T-helper 22 cell (primary cell): ENCODE measurements at places on chromosomes 3 and 15.
A peak's percentile ranks its signal among the peaks of the same experiment; 100 is the strongest.

- no peak for DNase-seq
Measured at GRCh38 chr3:186953011-186953487, 22.7 kb downstream of the ST6GAL1 start.

DNA sequence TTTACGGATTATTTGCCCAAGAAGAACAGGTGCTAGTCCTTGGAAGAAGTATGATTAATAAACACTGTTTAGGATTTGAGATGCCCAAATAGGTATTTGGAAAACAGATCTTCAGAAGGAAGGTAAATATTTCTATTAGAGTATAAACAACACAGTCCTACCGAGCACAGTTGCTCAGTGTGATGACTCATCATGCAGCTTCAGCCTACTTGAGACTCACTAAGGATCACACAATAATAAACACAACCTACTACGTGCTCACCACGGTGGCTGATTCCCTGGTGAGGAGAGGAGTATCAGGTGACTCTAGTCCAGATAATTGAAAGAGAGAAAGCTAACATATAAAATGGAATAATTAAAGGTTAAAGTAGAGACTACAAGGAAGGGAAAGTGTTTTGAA, 72.0 kb downstream of the PDZRN3 start:
- DNase-seq: no peak

DNA sequence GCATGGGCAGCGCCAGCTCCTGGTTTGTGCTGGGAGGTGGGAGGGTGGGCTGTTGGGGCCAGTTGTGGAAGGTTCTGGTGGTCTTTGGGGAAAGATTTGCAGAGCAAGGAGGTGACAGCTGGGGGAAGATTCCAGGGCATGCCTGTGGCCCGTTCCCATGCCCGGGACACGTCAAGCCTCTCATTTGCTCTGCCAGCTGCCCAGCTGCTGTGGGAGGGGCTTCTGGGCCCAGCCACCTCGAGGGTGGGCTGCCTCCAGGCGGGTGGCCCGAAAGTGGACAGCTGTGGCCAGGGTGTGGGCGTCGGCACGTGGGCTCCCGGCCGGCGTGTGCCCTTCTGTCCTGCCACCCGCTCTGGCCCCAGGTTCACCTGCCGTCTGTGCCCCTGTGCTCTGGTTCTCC, 17.2 kb downstream of the PLXNA1 start:
- no peak for DNase-seq

DNA sequence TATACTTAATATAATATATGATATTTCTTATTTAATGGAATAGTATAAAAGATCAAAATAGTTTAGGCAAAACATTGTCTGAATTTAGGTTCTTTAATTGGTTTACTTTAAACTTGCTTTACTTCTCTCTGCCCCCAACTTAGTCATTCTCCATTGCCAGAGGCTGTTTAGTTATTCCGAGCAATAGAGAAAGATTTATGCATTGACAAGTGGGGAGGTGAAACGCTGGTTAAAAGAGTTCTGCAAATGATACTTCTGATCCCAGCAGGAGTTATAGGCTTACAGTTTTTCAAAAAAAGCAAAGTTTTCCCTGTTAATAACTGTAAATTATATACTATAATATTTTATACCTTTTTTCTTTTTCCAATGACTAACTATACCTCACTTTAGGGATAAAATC, 145.4 kb downstream of the EPHA3 start:
- no peak for DNase-seq

- peak; percentile 30 for DNase-seq
Measured at GRCh38 chr15:43749690-43750345, 3.6 kb downstream of the PDIA3 start.

GRCh38 chr15:52349052-52349700, 53.6 kb upstream of the MYO5C start:
- DNase-seq: no peak

- DNase-seq: no peak
Measured at GRCh38 chr3:134318166-134318565, 56.1 kb downstream of the AMOTL2 start.

DNA sequence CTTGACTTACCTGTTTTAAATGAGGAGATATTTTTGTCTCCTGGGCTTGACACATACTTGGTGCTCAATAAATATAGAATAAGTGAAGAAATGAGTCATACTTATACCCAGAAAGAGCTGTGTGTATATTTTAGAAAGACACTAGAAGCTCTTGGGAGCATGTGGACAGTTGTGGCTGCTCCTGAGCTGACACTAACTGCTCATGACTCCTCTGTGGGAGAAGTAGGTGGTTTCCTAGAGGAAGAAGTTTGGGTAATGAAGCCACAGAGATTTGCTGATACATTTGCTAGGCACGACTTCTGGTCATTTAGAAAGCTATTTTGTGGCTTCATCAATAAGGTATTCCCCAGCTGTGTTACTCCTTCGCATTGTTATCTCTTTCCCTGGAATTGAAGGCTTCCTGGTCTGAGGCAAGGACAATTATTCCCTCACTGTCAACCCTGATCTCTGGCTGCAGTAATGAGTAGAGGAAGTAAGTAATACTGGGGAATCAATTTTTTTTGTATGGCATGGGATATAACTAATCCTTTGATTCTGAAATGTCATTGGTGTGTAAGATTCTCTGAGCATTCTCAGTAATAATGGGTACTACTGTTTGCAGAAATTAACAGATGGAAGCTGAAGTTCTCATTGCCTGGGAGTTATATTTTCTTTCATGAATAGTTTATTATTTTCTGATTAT, 79.6 kb upstream of the DCBLD2 start:
- DNase-seq: no peak

DNA sequence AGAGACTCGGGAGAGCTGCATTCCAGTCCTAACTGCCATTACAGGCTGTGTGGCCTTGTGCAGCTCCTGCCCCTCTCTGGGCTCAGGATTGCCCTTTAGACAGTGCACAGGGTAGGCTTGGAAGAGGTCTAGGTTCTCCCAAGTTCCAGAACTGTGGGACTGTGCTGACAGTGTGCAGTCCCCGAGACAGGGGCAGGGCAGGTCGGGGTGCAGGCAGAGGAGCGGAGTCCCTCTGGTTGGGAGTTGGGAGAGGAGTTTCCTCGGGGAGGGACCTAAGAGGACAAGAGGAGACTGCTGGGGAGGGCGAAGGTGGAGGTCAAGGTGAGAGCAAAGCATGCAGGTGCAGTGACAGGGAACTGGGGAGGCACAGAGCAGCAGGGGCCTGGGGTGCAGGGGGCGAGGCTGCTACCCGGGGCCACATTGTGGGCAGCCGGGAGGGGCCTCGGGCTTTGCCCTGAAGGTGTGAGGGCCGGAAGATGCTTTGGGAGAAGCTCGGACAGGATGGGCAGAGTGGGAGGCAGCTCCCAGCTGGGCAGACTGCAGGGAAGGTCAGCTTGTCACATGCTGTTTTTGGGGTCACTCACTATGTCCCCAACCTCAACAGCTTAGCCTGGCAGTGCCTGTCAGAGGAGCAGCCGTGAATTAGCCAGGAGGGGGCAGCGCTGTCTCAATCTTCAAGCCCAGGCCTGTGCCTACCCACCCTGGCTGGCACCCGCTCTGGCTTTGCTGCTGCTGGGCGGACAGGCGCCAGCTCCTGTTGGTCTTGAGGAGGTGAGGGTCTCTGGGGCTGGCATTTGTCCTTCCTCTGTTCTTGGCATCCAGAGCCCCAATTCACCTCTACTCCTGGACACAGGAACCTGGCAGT, 15.4 kb upstream of the CSPG4 start:
- peak; percentile 42 for DNase-seq

DNA sequence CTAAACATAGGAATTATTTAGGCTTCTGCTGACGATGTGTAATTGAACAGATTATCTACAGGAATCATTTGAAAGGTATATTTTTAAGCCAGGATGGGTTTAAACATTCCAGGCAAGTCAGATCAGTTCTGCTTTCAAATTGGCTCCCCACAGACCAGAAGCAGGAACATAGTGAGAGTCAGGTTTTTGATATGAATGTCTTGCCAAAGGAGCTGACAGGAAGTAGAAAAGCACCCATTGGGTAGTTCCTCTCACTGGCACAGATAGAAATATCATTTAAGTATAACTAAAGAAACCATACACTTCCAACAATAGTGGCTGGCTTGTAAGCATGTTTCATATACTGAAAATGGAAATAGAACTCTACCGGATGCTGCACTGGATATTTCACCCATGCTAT, 95.2 kb downstream of the CLDN1 start:
- DNase-seq: no peak

DNA sequence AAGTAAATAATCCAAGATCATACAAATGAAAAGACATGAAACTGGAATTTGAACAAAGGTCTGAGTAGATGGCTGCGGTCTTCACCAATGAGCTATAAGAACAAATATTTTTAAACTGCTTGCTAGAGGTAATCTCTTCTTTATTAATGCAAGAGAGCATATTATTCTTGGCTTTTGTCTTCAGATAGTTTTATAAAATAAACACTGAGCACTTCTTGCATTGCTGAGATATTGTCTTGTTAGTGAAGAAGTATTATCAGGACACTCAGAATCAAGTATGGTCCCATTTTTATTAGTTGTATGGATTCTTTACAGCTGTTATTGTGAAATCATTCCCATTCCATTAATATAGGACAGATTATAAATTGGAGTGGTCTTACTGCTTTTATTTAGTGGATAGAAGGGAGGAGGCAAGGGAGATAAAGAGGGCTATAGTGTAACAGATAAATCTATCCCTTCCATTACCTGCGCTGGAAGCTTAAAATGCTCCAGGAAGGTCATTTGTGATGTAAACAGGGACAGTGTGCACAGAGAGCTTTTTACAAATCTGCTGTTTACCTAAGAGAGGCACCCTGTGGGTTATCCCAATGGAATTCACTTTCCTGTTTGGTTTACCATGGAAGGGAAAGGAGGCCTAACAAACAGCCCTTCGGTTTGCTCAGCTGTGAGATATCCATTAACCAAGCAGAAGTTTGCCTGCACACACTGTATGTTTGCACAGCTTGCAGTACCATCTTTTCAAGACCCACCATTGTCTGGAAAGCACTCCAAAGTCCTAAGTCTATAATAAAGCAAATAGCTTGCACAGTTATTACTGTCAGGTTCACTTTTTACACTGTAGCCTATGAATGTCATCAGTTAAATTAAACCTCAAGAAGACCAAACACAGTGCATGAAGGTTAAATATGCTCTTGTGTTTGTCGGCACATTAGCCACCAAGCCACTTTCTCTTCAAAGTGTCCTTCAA, 347.7 kb upstream of the TGFBR2 start:
- no peak for DNase-seq

DNA sequence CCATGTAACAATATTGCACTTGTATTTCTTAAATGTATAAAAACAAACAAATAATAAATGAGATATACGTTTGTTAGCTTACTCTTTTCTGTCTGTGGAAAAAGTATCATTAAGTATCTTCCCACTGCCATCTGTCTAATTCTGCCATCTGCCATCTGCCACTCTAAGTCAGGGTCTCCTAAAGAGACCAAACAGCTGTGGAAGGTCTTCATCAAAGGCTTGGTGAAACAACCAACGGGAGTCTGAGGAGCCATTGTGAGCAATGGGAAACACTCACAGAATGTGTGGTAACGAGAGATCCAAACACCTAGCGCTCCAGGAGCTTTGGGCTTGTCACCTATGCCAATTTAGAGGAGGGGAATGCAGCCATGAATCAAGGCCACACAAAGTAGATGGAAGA, 28.7 kb upstream of the PFN2 start:
- no peak for DNase-seq

- no peak for DNase-seq
Measured at GRCh38 chr15:93895976-93896770, 335.2 kb upstream of the MCTP2 start.

GRCh38 chr3:122890720-122891220, 95.9 kb downstream of the SLC49A4 start:
- DNase-seq: no peak

- DNase-seq: no peak
Measured at GRCh38 chr3:77025471-77025870, 14.4 kb upstream of the ROBO2 start.

GRCh38 chr3:148865049-148865448, at the start of gene CPA3:
CPA3 (plus strand) TSS chr3:148865296; CDS start chr3:148865308, 12 bp downstream.
- DNase-seq: no peak

- no peak for DNase-seq
Measured at GRCh38 chr15:46293550-46293949, 658.7 kb downstream of the SQOR start.

- DNase-seq: no peak
Measured at GRCh38 chr15:73293773-73294172, 75.0 kb downstream of the HCN4 start.

DNA sequence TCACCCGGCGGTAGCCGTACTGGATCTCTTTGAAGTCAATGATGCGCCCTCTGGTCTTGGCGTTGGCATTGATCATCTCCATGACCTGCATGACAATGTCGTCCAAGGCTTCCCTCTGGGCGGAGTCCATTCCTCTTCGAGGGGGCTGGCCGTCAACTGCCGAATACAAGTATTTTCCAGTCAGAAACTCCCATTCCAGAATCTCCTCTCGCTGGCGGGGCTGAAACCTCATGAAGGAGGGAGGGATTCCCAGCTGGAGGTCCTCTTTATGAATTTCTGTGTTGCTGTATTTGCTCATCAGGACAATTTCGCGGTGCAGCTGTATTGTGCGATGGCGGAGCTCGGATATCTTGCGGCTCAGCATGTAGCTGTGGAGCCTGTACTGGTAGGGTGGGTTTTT, 73.4 kb downstream of the CHSY1 start:
- DNase-seq: no peak

- DNase-seq: no peak
Measured at GRCh38 chr3:53845103-53845880, 927 bp downstream of the CHDH start.

GRCh38 chr3:166390303-166390702, 553.1 kb upstream of the BCHE start:
- no peak for DNase-seq

DNA sequence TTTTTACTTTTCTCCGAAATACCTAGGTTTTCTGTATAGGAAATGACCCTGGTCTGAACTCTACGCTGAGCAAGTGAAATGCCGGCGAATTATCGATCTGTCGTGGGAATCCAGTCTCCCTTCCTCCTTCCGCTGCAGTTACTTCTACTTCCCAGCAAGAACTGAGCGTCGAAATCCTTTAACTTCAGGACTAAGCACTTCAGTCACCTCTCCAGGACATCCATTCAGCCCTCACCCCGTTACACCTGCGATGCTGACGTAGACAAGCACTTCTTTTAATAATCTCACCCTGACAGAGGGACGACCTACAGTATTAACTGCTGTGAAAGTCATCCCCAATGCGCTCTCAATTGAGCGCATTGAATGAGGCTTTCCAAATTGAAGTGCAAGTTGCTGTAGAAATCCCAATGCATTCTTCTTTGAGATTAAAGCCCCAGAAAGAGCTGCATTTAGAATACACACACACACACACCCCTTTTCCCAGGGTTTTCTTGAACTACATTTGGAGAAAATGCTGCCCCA, 1.3 kb downstream of the TOP2B start:
- DNase-seq: no peak

DNA sequence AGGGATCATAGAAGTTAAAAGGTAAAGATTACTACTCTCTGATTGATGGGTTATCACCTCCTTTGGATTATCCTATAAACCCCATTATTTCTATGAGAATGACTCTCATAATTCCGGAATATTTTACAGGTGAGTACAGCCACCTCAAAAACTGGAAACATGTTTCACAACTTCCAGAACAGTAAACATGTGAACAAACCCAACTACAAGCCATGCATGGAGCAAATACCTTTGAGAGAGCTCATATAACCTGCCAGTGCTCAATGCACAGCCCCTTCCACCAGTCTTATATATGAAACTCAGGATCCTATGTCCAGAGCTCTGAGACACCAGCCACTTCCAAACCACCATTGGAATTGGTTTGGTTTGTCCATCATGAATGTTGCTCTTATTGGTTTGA, 208.0 kb downstream of the MECOM start:
- DNase-seq: no peak

GRCh38 chr15:28989896-28990295, 104.1 kb downstream of the APBA2 start:
- DNase-seq: no peak

GRCh38 chr15:70192041-70192440, 94.3 kb upstream of the TLE3 start:
- DNase-seq: no peak
